LoVo (cell line): ENCODE measurements at places on chromosomes 11 and 22.

GRCh38 chr11:538431-539051, 1.2 kb downstream of the LRRC56 start:
- no peak for DNase-seq

GRCh38 chr11:73291781-73292524, 16.1 kb upstream of the ARHGEF17 start:
- DNase-seq: no peak

GRCh38 chr11:33891714-33892327, at the start of gene LMO2:
TSS of gene LMO2 (minus strand) at chr11:33892076. CDS start at chr11:33869716, 22,360 bp downstream.
- no peak for DNase-seq

- no peak for DNase-seq
Measured at GRCh38 chr11:112634551-112634950, 326.7 kb upstream of the NCAM1 start.

DNA sequence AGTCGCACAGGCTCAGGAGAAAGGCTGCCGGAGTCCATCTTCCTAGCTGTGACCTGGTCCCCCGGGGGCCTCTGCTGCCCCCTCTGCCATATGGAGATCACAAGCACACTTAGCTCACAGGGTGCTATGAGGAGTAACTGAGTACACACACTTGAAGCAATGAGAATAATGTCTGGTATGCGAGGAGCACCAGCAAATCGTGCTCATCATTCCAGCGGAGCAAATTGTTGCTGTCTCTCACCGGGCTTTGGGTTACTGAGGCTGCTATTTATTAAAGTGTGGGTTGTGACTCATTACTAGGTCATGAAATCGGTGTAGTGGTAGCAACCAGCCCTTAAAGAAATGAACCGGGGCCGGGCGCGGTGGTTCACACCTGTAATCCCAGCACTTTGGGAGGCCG, 48.1 kb upstream of the EIF3D start:
- peak; percentile 16 for DNase-seq

DNA sequence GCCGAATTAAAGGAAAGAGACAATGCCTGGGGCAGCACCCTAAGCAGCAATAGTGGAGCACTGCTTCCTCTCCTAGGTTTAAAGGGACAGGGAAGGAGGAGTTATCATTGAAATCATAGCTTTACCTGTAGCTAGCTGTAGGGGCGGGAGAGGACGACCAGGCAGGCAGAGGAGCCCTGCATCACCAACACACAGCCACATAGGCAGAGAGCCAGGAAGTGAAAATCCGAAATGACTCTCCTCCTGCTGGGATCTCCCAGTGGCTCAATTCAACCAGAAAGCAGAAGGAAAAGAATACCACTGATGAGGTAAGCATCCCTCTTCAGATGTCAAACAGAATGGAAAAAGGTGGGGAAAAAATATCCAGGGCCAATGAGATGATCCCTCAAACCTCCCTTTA, 20.4 kb downstream of the MRGPRX4 start:
- no peak for DNase-seq

GRCh38 chr11:75303544-75304224, 47.8 kb downstream of the ARRB1 start:
- no peak for DNase-seq

DNA sequence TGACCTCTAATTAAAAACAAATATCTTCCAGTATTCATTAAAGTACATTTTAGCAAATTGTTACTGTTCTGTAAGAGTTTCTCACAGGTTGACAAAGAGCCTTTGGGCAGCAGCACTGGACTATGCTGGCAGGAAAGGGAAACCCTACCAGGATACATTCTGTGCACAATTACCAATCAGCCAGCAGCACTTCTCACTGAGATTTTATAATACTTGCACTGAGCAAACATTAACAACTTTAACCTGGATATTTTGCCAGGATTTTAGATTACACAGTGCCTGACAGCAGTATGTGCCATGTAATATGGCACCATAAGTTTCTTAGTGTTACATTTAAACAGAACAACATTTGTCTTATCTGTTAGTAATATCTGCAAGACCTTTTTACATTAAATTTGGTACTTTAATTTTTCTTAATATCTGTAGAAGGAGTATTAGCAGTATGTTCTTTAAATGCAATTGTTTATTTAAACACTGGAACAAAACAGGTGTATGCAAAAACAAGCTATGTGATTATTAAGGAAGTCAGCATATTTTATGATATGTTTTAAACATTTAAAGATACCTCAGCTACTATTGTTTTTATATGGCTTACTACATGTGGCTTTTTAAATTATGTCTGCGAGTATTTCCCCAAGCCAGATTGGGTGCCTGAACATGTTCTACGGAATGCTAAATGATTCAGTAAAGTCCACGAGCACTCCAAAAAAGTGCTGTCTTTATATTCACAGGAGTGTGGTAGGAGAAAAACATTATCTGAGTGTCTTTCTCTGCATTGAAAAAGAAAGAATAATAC, 699.0 kb upstream of the LUZP2 start:
- DNase-seq: no peak

DNA sequence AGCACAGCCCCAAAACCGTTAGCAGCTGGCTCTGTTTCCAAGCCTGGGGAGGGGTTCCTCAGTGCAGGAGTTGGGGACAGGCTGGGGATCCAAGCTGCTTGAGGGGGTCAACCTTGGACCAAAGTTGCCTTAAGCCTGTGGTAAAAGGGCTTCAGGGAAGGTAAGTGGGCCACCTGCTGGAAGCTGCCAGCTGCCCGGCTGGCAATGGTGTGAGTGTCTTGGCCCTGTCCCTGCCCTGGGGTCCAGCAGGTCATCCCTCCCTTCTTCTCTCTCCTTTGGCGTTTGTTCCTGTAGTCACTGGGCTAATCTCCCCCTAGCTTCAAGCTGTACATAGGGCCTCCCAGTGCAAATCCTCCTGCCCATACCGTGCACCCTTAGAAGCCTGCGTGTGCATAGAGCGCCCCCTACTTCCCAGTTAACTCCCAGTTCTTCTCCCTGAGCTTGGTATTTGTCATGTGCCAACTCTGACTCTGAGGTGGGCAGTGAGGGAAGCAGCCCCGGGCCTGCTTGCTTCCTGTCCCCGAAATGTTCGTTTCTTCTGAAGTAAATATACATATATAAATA, 4.4 kb downstream of the TMEM258 start:
- peak; percentile 40 for DNase-seq

GRCh38 chr11:64090806-64091516, 55.2 kb downstream of the FLRT1 start:
- no peak for DNase-seq

DNA sequence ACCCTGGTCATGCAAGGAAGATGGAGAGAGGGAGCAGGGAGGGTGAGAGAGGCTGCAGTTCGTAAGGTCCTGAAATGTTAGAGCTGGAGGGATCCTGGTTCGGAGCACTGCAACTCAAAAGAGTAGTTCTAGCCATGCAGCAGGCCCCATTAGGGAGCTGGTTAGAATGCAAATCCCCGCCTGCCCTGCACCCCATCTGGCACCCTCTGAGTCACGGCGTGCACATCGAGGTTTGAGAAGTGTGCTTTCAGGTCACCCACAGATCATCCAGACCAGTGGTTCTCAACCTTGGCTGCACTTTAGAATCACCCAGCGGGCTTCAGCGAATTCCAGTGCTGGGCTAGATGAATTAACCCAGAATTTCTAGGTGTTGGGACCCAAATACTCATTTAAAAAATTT, 48.2 kb downstream of the ST3GAL4 start:
- peak; percentile 9 for DNase-seq

DNA sequence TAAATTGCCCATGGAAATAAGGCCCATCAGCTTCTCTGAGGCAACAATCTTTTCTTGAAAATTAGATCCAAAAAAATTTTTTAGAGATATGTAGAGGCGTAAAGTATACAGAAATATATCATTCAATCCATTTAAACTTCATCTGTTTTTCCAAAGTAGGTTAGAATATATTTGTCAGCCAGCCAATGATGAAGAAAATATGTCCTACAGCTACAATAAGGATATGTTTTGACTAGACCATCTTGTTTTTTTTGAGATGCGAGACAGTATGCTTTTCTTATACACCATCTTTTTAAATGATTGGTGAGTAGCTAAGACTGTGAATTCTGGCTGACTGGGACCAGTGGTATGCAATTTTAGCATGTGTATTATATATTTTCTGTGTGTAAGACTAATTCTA, 630.4 kb upstream of the CNTN5 start:
- DNase-seq: no peak

DNA sequence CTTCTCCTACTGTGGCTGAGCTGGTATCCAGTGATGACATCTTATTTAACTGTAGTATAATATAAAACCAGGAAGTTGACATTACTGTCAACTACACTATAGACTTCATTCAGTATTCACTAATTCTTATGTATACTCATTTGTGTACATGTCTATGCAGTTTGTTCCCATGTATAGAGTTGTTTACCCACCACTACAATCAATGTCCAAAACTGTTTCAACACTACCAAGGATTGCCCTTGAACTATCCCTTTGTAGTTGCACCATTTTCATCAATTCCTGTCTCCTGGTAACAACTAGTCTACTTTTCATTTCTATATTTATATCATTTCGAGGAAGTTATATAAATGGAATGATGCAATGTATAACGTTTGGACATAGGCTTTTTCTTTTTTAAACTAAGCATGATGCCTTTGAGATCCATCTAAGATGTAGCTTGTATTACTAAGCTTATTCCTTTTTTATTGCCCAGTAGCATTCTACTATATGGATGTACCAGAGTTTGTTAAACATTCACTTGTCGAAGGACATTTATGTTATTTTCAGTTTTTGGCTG, 39.2 kb downstream of the TMEM135 start:
- no peak for DNase-seq

DNA sequence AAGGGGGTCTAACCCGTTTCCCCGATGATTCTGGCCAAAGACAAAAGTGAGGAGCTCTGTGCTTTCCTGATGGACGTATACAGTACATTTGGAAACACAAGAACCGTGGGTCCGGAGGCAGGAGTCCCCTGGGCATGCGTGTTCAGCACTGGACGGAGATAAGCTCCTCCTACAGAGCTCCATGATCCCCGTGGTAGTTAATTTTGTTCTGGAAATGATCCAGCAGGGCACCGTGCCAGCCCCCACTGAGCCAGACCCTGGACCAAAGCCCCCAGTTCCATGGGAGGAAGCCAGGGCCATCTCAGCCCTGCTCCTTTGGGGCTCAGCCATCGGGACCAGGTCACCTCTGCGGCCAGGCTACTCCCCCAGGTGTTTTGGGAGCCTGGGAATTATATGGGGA, 83.3 kb downstream of the TRMU start:
- DNase-seq: no peak

- no peak for DNase-seq
Measured at GRCh38 chr22:36797911-36798673, 18.7 kb downstream of the PVALB start.

DNA sequence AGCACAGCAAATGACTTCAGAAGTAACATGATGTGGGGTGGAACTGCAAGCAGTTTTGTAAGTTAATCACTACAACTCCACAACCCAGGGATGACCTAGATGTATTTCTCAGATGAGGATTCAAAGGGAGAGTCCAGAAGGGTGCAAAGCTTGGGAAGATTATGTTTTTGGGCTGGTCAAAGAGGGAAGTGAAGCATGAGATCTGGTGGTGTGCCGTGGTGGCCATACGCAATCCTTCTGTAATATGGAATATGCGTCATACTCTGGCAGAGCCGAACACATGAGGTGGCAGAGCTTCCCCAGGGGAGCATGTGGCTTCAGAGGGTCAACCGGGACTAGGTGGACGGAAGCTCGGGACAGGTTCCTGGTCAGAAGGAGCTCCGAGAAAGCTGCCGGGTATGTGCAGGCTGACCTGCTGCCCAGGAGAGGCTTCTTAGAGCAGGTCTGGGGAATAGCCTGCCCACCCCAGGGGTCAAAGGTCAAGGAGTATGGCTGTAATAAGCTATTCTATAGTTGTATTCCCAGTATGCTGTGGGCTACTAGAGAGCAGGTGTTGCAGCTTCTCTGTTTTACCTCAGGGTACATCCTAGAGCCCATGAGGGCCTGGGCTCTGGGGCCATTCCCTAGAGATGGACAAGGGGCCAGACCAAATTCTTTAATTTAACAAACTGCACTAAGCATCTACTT, 70.1 kb upstream of the PHOX2A start:
- no peak for DNase-seq

DNA sequence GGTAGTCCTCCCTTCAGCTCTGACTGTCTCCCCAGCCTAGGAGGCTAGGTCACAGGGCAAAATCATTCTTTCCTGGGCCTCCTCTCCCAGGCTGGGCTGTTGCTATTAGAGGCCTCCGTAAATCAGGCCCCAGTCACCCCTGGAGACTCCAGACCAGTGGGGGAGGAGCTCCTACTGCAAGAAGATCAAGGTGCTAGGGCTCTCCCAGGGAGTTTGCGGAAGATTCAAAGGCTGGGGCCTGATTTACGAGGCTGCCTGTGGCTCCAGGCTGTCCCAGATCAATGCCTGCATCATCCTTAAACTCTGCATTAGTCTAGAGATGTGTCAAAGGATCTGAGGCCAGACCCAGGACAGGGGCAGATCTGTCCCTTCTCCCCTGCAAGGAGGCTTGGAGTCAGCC, 346.2 kb downstream of the TENM4 start:
- no peak for DNase-seq

DNA sequence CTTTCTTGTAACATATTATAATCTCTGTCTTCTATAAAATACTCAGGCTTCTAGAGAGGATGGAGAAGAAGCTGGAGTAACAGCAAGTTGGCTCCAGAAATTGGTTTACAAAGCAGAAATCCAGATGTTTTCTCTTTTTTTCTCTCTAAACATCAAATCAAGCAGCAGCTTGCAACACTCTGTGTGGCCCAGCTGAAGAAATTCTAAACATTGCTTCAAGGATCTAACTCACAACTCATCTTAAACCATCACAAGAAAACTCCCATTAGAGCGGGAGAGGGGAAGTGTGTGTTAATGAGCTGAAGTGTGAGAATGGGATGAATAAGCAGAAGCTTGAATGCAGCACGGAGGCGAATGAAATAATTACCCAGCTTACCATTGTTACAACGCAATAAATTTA, 146.5 kb downstream of the OPCML start:
- DNase-seq: no peak

- peak; percentile 38 for DNase-seq
Measured at GRCh38 chr11:16981651-16982194, 32.5 kb downstream of the PLEKHA7 start.

DNA sequence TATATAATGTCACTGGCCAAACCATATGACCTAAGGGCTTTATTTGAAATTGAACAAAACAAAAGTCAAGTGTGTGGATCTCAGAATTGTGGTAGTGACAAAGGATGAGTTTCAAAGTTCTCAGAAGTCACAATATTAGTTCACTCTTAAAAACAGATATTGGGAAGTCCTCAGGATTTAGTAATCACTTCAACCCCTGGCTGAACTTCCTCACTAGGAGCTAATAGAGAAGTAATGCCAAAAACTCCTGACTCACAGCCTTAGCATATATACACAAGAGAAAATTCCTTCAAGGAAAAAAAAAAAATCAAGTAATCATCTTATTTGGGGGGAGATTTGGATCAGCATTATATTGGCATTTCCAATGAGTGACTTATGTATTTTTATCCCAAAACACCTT, 75.6 kb upstream of the APOA1 start:
- no peak for DNase-seq

DNA sequence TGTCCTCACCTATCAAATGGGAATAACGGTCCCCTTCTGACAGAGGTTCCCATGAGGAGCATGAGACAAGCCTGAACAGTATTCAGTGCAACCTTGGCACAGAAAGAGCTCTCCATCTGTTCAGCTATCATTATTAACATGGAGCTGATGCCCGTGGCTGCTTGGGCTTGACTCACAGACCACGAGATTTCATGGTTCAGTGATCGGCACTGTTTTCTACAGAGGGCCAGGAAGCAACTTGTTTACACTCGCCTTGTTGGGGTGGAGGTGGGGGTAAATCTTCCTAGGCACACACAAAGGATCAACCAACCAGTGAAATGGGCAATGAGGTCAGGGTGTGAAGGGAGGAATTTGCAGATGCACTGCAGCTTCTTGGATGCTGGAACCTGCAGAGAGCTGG, 88.2 kb downstream of the CWC15 start:
- DNase-seq: no peak
